Fibroblast of upper back skin (primary cell): ENCODE measurements at places on chromosomes 1 and 21.

- DNase-seq: peak; percentile 11
These were observed 227.7 kb upstream of the SAMSN1 start for GRCh38 chr21:14773777-14774345.

DNA sequence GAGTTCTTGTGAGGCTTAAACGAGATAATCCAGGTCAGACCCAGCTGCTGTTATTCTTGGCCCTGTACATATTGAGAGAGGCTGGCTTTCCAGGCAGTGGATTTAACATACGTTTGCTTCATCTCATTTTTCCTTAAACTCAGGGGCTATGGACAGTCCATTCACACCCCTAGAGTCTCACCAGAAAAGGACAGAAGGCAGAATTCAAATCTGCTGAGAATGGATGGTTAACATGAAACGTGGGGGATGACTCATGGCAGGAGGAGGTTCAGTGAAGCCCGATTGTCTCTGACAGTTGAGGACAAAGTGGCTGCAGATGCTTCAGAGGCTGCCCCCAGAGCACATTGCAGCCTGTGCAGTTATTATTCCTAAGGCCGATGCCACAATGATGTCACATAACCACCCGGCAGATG, 39.5 kb downstream of the TGFB2 start:
- peak; percentile 65 for DNase-seq

DNA sequence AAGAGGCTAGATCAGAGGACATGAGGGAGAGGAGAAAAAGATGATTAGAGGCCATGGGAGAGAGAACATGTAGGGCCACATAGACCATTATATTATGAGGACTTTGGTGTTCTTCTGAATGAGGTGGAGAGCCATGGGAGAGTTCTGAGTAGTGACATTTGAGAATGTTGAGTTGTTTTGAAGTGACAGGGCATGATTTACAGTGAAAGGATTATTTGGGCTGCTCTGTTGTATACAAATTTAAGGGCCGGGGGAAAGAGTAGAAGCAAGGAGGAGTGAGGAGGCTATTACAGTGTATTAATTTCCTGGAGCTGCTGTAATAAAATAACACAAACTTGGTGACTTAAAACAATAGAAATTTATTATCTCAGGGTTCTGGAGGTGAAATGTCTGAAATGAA, 102.5 kb upstream of the RGS4 start:
- DNase-seq: no peak

DNA sequence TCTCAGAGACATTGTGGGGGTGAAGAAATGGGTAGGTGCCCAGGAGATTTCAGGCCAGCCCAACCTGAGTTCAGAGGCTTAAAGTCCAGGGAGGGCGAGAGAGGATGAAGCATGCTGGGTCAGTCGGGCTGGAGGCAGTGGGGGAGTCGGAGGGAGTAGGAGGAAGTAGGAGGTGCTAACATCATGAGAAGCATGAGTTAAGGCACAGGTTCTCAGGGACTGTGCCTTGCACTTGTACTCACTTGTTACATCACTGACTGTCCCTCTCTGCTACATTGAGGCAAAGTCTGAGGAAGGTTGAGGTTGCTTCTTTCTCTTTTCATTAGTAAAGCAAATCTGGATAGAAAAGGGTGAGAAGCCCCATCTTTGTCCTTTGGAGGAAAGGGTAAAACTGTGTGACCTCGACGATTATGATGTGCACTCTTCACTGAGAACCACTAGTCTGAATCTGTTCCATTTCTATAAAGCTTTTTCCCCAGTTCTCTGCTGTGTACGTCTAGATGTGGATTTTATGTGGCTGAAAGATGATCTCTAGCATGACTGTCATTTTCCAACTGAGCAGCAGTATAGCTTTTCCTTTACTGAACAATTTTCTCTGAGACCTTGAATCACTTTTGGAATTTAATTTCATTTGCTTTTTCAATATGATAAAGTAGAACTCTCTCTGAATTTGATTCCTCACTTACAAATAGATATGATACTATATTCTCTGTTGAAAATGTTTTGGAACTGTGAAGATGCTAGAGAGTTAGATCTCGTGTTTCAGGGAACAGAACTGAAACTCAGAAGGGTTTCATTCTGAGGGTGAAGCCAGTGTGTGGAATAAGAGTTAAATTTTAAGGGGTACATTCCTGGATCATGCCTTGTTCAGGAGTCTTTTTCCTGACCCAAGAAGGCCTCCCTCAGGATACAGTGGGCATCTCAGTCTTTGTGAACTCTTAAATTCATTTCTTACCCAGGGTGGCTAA, 94.6 kb downstream of the FGGY start:
- DNase-seq: no peak
